ENCODE measurements at places on chromosomes 6 and 20. TPM values are rescaled to one million over a fixed set of nuclear protein-coding genes. Genes with fewer than 3 reads are reported as not detected.

The KIFC1 gene
- 53.2 TPM for polyA plus RNA-seq

The C20orf141 gene
- polyA plus RNA-seq, result not detected

The FABP7 gene
- polyA plus RNA-seq, result 10.5 TPM

The ZC2HC1B gene
- polyA plus RNA-seq, result not detected

All from left lung (tissue), 14 donors.